ENCODE measurements at places on chromosomes 5 and 9.

DNA sequence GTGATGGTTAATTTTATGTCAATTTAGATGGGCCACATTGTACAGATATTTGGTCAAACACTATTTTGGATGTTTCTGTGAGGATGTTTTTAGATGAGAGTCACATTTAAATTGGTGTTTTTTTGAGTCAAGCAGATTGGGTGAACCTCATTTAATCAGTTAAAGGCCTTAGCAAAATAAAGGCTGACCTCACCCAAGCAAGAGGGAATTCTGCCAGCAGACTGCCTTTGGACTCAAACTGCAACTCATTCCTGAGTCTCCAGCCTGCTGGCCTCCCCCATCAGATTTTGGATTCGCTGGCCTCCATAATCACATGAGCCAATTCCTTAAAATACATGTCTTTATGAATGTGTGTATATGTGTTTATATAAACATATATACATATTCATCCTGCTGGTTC is 282.7 kb upstream of the POU5F2 start:
- DNase-seq: no peak

- no peak for DNase-seq
Observed at GRCh38 chr5:34858790-34859189, 19.8 kb downstream of the TTC23L start.

- peak; percentile 52 for DNase-seq
Observed at GRCh38 chr5:76292620-76293322, 110.3 kb upstream of the IQGAP2 start.

DNA sequence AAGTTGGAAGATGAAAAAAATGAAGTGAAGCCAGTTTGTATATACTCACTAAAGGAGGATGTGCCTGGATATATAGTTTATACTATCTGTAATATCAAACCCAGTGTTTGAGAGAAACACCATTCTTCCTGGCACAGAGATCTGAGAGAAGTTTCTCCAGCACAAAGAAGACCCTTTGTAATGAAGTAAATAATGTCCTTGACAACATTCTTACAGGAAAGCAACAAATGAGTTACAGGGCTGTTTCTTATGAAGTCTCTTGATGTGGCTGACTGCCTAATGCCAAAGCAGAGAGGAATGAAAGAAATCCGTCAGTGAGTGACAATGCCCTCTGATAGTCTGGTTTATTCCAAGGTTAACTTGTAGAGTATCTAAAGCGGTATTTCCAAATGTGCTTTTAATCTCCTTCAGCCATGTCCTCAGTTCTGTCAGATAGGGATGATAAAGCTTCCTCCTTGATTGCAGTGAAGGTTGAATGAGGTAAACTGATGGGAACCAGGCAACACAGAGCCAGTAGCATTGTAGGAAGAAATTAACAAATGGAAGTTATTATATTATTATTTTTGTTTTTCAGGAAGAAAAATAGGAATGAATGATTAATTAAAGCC is 123.1 kb upstream of the ZNF608 start:
- no peak for DNase-seq

- no peak for DNase-seq
Observed at GRCh38 chr5:59487068-59487686, 406.3 kb downstream of the PDE4D start.

GRCh38 chr9:2859776-2860379 is 16.0 kb upstream of the PUM3 start:
- DNase-seq: peak; percentile 85

DNA sequence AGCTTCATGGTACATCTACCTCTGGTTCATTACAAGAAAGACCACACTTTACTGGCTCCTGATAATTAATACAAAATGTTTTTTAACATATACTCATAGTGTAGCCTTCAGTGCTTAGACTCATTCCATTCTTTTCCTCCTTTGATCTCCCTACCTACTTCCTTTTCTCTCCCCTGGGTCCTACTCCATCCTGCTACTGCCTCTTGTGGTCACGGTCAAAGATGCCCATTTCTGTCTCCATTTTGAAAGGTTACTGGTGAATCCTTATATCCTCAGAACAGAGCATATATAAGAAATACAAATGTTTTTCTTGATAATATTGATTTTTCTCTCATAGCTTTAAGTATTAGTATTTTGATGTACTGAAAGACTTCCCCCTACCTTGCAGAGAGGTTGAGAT is 375.9 kb downstream of the ARRDC3 start:
- DNase-seq: no peak

- no peak for DNase-seq
Observed at GRCh38 chr9:116688806-116689485, 1.8 kb downstream of the TRIM32 start.

DNA sequence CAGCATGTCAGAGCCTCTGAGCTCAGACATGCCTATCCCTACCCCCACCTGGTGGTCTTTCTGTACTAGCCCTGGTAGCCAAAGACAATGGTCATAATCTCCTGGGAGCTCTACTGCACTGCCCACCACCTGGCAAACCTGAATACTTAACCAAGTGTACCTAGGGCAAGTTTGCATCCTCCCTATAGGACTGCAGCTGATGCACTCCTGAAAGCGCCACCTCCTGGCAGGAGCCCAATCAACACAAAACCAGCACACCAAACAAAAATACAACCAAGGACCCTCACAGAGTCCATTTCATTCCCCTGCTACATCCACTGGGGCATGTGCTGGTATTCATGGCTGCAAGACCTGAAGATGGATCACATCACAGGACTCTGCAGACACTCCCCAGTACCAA is 14.8 kb upstream of the FAM174A start:
- DNase-seq: no peak

DNA sequence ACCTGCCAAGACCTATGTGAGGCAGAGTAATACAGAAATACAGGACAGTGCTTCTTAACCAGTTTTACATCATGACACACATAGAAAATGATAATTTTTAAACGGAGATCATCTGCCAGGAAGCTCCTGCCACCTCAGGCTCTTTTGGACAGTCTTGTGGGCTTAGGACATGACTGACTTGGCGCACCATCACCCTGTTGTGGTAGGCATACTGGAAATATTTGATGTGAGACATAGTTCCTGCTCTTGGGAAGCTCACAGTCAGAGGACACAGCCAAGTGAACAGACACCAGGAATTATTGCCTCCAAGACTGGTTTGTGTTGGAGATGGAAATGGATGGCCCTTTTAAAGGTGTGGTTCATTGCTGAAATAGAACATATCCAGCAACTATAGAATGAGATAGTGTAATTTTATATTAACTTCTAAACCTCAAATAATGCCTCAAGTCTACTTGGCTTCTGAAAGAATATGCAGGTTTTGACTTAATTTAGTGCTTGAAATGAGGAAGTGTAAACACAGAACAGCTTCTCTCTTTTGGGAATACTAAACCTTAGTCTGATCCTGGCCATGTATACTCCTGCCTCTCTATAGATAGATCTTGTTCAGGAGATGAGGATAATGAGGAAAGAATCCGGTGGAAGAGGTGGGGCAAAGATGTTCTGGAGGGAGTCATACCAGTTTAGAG is 19.7 kb downstream of the CPEB4 start:
- DNase-seq: no peak

GRCh38 chr5:40384782-40385390 is 294.8 kb upstream of the PTGER4 start:
- DNase-seq: peak; percentile 77

GRCh38 chr5:179244044-179244443 is 101.2 kb downstream of the ADAMTS2 start:
- no peak for DNase-seq

DNA sequence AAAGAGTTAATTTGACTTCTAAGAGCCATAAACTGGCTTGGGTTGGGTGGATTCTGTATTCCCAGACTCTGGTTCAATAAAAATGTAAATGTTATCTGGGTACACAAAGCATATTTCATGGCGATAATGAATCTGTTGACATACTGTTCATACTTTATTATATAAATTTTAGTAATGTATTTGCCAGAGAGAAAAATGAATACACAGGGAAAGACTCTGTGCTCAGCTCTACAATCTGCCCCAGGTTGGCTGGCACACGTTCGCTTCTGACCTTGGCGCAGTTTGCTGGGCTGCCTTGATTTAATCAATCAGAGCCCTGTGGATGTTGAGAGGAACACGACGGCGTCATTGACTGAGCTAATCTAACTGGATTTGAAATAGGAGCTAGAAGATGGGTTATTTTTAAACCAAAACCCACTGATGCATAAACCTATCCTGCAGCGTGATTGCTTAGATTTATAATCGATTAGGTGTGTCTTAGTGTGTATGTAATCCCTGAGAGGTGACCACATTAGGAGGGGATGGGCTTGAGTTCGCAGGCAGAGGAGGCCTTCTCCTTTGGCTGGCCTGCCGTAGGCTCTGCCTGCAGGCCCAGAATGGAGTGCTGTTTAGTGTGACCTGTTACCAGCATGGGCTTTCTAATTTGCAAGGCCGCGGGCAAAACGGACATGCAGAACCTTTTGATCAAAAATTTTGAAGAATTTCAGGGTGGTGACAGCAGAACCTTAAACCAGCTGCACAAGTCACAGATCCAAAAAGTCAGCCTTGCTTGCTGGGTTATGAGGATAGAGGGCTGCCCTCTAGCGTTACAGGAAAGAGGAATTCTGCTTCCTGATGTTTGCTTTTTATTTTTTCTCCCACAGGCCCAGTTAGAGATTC is 3.9 kb upstream of the ADCY2 start:
- peak; percentile 31 for DNase-seq

- DNase-seq: no peak
Observed at GRCh38 chr5:17928581-17928981, 294.3 kb downstream of the TAF11L14 start.

GRCh38 chr5:108607421-108607820 is 140.3 kb upstream of the FER start:
- DNase-seq: no peak

GRCh38 chr9:113296796-113297558 is 6.2 kb downstream of the RNF183 start:
- DNase-seq: no peak

- peak; percentile 56 for DNase-seq
Observed at GRCh38 chr9:98429613-98430012, 174.2 kb upstream of the TBC1D2 start.

- DNase-seq: no peak
Observed at GRCh38 chr9:118395415-118395814, 691.2 kb downstream of the TLR4 start.

- DNase-seq: peak; percentile 72
Observed at GRCh38 chr5:56985936-56986625, 34.2 kb upstream of the MIER3 start.

GRCh38 chr9:83068414-83068813 is 5.5 kb upstream of the RASEF start:
- DNase-seq: no peak

DNA sequence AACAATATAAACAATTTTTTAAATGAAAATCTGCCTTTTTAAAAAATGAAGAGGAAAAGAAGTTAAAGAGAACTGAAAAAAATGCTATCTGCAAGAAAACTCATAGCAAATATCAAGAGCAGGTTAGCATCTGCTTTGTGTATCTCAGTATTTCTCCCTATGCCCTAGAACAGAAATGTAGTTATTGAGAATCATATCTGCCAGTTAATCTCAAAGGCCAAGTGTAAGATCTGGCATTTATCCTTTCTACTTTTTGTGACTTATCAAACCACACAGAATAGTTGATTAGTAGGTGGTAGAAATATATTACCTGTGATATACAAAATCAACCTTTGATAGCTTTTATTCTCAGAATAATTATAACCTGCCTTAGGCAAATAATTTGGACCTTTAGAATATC is 1699.8 kb downstream of the EFNA5 start:
- DNase-seq: no peak

DNA sequence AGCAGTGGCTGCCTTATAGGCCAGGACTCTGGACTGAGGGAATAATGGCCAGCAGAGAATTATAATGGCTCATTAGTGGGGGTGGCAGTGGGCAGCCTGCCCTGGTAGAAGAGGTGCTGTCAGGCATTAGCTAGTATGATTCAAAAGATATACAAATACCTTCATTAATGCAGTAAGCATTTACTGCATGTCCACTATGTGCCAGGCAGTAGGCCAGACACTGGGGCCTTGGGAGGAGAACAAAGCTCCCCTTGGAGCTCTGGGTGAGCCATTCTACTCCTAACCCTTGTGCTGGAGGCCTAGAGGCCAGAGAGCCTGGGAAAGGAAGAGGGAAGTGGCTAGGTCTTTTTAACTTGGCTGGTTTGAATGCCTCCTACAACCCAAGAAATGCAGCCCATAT is 2.0 kb upstream of the GARNL3 start:
- no peak for DNase-seq

DNA sequence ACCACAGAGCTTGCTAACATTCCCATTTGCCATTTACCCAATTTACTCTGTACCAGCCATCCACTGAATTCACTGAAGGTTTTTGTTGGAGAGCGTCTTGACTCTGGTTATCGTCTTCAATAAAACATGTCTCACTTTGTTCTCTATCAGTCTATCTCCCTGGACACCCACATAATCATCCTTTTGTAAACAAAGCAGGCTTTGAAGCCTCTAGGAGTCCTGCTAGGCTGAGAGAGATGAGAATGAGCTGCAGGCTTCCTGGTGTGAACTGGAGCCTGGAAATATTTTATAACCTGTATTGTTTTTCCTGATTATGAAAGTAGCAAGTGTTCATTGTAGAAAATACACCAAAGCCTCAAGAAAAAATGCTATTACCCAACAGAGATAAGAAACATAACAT is 140.6 kb upstream of the ZNF366 start:
- no peak for DNase-seq

DNA sequence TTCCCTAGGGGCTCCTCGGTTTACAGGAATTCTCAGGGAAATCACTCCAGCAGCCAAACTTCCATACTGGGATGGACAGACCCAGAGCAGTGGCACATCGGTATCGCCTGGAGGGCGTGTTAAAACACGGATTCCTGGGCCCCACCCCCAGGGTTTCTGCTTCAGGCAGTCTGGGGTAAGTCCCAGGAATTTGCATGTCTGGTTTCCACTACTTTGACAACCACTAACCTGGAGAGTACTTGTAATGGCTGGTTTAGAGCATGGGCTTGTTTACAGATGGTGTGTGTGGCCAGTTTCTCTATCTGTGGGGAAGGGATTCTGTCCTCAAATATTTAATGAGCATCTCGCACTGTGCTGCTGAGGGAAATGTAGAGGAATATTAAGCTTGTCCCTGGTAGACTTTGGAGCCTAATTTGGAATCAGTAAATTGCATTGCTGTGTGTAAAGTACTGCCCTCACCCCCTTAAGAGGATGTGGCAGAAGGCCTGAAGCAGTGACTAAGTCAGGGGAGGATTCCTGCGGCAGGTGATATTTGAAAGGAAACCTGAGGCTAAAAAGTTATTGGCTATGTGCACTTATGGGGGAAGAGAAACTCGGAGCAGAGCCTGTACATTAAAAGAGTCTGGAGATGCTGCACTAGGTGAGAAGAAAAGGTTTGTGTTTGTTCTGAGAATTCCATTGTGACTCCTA is 18.6 kb upstream of the TJP2 start:
- no peak for DNase-seq

- DNase-seq: no peak
Observed at GRCh38 chr5:105762728-105763127, 1908.0 kb downstream of the EFNA5 start.

DNA sequence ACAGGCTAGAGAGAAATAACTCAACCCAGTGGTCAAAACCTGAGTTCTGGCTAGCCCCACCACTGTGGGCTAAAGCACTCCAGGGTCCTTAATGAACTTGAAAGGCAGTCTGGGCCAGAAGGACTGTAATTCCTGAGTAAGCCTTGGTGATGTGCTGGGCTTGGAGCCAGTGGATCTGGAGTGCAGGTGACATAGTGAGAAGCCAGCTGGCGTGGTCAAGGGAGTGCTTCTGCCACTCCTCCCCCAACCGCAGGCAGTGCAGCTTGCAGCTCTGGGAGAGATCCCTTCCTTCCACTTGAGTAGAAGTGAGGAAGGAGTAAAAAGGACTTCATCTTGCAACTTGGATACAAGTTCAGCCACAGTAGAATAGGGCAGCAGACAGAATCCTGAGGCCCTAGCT is 424.0 kb downstream of the CDH18 start:
- DNase-seq: no peak

- DNase-seq: no peak
Observed at GRCh38 chr5:57598097-57598496, 115.5 kb upstream of the ACTBL2 start.

All from NB4 (cell line).